ENCODE measurements at places on chromosomes 16 and 17. TPM values are rescaled to one million over a fixed set of nuclear protein-coding genes. Genes with fewer than 3 reads are reported as not detected.

- no peaks in the 10 kb centered on the region for H3K4me1 ChIP-seq
- no peak for DNase-seq
- peaks cover 63% of the 10 kb centered on the region for H3K27me3 ChIP-seq
- no peak overlapping the region for H3K4me3 ChIP-seq
These were observed 11.0 kb downstream of the CALB2 start for GRCh38 chr16:71369494-71369893.

DNA sequence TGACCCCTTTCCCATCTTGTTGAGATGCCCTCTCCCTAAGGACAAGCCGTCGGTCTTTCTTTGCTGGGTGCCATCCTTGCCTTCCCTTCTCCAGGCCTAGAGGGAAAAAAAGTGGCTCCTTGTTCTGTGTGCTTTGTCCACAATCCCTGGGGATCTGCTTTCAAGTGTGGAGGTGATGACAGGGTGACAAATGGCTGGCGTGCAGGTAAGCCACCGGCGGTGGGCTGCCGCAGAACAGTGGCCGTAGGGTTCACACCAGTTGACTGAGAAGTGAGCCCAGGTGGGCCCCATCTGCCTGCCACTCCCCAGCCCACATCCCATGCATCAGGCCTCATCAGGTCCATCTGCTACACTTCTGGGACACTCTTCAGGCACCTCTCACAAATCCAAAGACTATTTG lies 11.4 kb upstream of the CALB2 start:
- no peaks in the 10 kb centered on the region for H3K36me3 ChIP-seq
- no peaks in the 10 kb centered on the region for H3K4me1 ChIP-seq
- H3K27ac ChIP-seq = no peak overlapping the region
- H3K27me3 ChIP-seq = peaks cover 33% of the 10 kb centered on the region
- no peak for DNase-seq
- H3K4me3 ChIP-seq = no peak overlapping the region

GRCh38 chr16:76222087-76222486 lies 55.1 kb upstream of the CNTNAP4 start:
- no peaks in the 10 kb centered on the region for H3K4me1 ChIP-seq
- no peaks in the 10 kb centered on the region for H3K36me3 ChIP-seq
- no peaks in the 10 kb centered on the region for H3K27me3 ChIP-seq
- no peak overlapping the region for H3K4me3 ChIP-seq
- H3K27ac ChIP-seq = no peak overlapping the region

- H3K27me3 ChIP-seq = peaks cover 3% of the 10 kb centered on the region
- H3K27ac ChIP-seq = no peak overlapping the region
- no peaks in the 10 kb centered on the region for H3K36me3 ChIP-seq
These were observed 12.2 kb downstream of the ASGR2 start for GRCh38 chr17:7102421-7102820.

- peak; percentile 93 for DNase-seq
- peak overlapping the region; percentile 13 for H3K27ac ChIP-seq
- no peaks in the 10 kb centered on the region for H3K27me3 ChIP-seq
- H3K36me3 ChIP-seq = peaks cover 11% of the 10 kb centered on the region
These were observed 10.2 kb upstream of the CENPT start for GRCh38 chr16:67857547-67858233.

- no peak overlapping the region for H3K4me3 ChIP-seq
- no peaks in the 10 kb centered on the region for H3K36me3 ChIP-seq
- peaks cover 14% of the 10 kb centered on the region for H3K4me1 ChIP-seq
- no peaks in the 10 kb centered on the region for H3K27me3 ChIP-seq
- H3K27ac ChIP-seq = peak overlapping the region; percentile 86
- peak; percentile 31 for DNase-seq
These were observed 2.0 kb upstream of the TMEM238L start for GRCh38 chr17:10805911-10806310.

- no peaks in the 10 kb centered on the region for H3K27me3 ChIP-seq
- H3K4me1 ChIP-seq = no peaks in the 10 kb centered on the region
- no peak for DNase-seq
- no peaks in the 10 kb centered on the region for H3K36me3 ChIP-seq
- no peak overlapping the region for H3K4me3 ChIP-seq
These were observed 200.6 kb downstream of the GSG1L start for GRCh38 chr16:27862953-27863352.

GRCh38 chr16:4733747-4734062 lies 366 bp downstream of the ANKS3 start:
- peak overlapping the region; percentile 88 for H3K27ac ChIP-seq
- H3K4me1 ChIP-seq = peaks cover 23% of the 10 kb centered on the region
- DNase-seq = no peak
- H3K27me3 ChIP-seq = no peaks in the 10 kb centered on the region
- H3K36me3 ChIP-seq = peaks cover 5% of the 10 kb centered on the region

GRCh38 chr17:61786088-61786487 lies 77.2 kb downstream of the BRIP1 start:
- DNase-seq = no peak
- no peak overlapping the region for H3K4me3 ChIP-seq
- H3K27me3 ChIP-seq = no peaks in the 10 kb centered on the region

GRCh38 chr16:65644821-65645220 lies 523.0 kb upstream of the CDH11 start:
- no peaks in the 10 kb centered on the region for H3K27me3 ChIP-seq
- H3K4me3 ChIP-seq = no peak overlapping the region
- no peak overlapping the region for H3K27ac ChIP-seq
- no peaks in the 10 kb centered on the region for H3K36me3 ChIP-seq
- DNase-seq = no peak
- no peaks in the 10 kb centered on the region for H3K4me1 ChIP-seq

GRCh38 chr17:15256689-15257088 lies 8.4 kb downstream of the PMP22 start:
- peaks cover 94% of the 10 kb centered on the region for H3K4me1 ChIP-seq
- no peak for DNase-seq
- peak overlapping the region; percentile 99 for H3K27ac ChIP-seq
- H3K27me3 ChIP-seq = peaks cover 11% of the 10 kb centered on the region

DNA sequence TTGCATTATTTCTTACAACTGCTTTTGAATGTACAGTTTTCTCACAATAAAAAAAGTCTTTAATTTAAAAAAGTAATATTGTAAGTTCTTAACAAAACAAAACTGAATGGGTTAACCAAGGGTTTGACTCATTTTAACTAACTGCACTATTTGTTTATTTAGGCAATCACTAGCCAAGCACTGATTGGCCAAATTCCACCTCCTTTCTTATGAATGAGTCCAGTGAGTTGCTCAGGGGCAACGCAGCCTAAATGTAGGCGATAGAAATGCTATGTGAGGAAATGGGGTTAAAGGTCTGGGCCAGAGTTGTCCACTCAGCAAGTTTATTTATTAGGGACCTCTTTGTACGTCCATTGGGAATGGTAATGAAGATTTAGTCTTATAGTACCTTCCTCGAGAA lies 89.6 kb upstream of the MAF start:
- H3K27ac ChIP-seq = no peak overlapping the region
- no peak overlapping the region for H3K4me3 ChIP-seq
- no peaks in the 10 kb centered on the region for H3K36me3 ChIP-seq
- no peaks in the 10 kb centered on the region for H3K27me3 ChIP-seq

GRCh38 chr16:83727018-83727417 lies 80.8 kb upstream of the HSBP1 start:
- no peak overlapping the region for H3K4me3 ChIP-seq
- H3K27ac ChIP-seq = no peak overlapping the region
- DNase-seq = no peak
- H3K4me1 ChIP-seq = no peaks in the 10 kb centered on the region
- no peaks in the 10 kb centered on the region for H3K27me3 ChIP-seq

- no peaks in the 10 kb centered on the region for H3K27me3 ChIP-seq
- peaks cover 36% of the 10 kb centered on the region for H3K36me3 ChIP-seq
- no peak overlapping the region for H3K4me3 ChIP-seq
These were observed 36.8 kb upstream of the BCAR1 start for GRCh38 chr16:75288181-75288580.

DNA sequence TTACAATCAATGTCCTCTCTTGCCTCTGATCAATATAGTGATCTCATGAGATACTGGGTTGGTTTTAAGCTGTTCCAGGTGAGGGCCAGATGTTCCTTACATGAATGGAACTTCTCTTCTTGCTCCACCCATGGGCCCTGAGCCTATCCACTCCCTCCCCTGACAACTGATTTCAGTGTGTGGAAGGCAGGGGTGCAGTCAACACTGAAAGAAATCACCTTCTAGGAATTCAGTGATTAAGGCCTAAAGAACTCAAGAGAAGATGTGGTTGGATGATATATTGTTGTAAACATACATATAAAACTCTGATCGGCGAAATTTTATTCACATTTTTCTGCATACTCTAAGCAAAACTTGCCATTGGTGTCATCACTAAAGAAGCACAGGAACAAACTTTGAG lies 6.7 kb upstream of the GOSR2 start:
- DNase-seq = no peak
- peaks cover 7% of the 10 kb centered on the region for H3K27me3 ChIP-seq
- no peaks in the 10 kb centered on the region for H3K4me1 ChIP-seq
- H3K4me3 ChIP-seq = no peak overlapping the region

GRCh38 chr16:18050777-18051176 lies 285.8 kb downstream of the NPIPA8 start:
- no peaks in the 10 kb centered on the region for H3K4me1 ChIP-seq
- no peaks in the 10 kb centered on the region for H3K36me3 ChIP-seq
- no peak overlapping the region for H3K4me3 ChIP-seq
- DNase-seq = no peak
- H3K27me3 ChIP-seq = peaks cover 7% of the 10 kb centered on the region

DNA sequence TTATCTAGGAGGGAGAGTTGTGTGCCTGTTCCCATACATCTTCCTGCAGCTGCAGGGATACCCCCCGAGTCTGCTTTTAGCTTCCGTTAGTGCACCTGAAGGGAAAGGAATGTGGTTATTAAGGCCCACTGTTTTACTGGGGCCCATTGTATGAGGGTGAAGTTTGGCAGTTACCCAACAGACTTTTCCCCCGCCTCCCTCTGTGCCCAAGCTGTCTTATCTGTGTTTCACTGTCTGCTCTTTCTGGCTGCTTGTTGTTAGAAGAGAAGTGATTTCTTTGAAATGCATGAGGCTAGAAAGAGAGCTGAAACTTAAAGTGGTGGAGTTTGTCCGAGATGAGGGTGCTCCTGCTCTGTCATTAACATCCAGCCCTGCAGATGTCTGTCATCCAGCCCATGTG lies 7.4 kb upstream of the OR1A2 start:
- H3K4me1 ChIP-seq = no peaks in the 10 kb centered on the region
- no peak overlapping the region for H3K4me3 ChIP-seq
- H3K36me3 ChIP-seq = no peaks in the 10 kb centered on the region
- no peak overlapping the region for H3K27ac ChIP-seq
- peaks cover 13% of the 10 kb centered on the region for H3K27me3 ChIP-seq
- no peak for DNase-seq

- H3K4me1 ChIP-seq = no peaks in the 10 kb centered on the region
- peaks cover 27% of the 10 kb centered on the region for H3K36me3 ChIP-seq
- no peaks in the 10 kb centered on the region for H3K27me3 ChIP-seq
These were observed 18.2 kb downstream of the CLUAP1 start for GRCh38 chr16:3518986-3519348.

DNA sequence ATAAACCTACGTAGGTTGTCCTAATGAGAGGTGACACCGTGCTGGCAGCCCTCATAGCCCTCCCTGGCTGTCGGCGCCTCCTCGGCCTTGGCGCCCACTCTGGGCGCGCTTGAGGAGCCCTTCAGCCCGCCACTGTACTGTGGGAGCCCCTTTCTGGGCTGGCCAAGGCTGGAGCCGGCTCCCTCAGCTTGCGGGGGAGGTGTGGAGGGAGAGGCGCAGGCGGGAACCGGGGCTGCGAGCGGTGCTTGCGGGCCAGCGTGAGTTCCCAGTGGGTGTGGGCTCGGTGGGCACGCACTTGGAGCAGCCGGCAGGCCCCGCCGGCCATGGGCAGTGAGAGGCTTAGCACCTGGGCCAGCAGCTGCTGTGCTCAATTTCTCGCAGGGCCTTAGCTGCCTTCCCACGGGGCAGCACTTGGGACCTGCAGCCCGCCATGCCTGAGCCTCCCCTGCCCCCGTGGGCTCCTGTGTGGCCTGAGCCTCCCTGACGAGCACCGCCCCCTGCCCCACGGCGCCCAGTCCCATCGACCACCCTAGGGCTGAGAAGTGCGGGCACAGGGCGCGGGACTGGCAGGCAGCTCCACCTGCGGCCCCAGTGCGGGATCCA lies 40.1 kb upstream of the AMZ2 start:
- peaks cover 32% of the 10 kb centered on the region for H3K4me1 ChIP-seq
- no peak overlapping the region for H3K4me3 ChIP-seq
- peak overlapping the region; percentile 34 for H3K27ac ChIP-seq
- no peak for DNase-seq
- H3K36me3 ChIP-seq = peaks cover 10% of the 10 kb centered on the region

DNA sequence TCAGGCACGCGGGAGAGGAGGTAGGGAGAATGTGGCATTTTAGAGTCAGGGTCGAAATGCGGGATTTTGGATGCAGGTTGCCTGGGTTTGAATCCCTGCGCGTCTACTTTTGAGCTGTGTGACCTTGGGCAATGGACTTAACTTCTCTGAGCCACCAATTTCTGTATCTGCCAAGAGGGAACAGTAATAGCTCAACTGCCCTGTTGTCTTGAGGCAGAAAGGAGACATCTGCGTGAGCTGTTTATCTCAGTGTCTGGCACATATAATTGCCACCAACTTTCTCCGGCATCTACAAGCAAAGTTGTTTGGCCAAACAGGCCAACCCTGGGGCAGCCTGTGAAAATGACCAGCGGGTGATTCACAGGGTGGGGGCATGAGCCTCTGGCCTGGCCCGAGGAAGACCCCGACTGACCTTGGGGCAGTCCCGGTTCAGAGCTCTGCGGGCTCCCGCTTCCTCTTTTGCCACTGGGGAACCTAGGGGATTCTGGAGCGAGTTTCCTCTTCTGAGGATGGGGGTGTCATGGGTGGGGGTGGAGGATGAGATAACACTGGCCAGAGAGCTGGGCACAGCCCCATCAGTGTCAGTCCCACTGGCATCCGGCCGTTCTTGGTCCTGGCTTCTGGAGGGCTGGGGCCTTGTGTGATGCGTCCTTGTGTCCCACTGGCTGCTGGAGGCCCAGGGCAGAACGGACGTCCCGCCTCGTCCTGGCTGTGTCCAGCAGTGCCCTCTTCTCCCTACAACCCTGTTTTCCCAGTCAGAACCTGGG lies 1.3 kb downstream of the SNN start:
- no peak for DNase-seq
- peak overlapping the region; percentile 91 for H3K4me3 ChIP-seq
- peaks cover 62% of the 10 kb centered on the region for H3K4me1 ChIP-seq
- no peaks in the 10 kb centered on the region for H3K27me3 ChIP-seq
- H3K36me3 ChIP-seq = no peaks in the 10 kb centered on the region
- peak overlapping the region; percentile 82 for H3K27ac ChIP-seq

The IRX5 gene
- not detected for total RNA-seq

The LRRC37A2 gene
- 1.4 TPM for total RNA-seq

The CDRT15 gene
- not detected for total RNA-seq

The GFAP gene
- 9.7 TPM for total RNA-seq

The KIF2B gene
- total RNA-seq = not detected

The SRRM2 gene
- total RNA-seq = 929 TPM

The FBXW10B gene
- not detected for total RNA-seq

The GRB7 gene
- 2.3 TPM for total RNA-seq

The DNAH2 gene
- total RNA-seq = 0.18 TPM

The ZPBP2 gene
- not detected for total RNA-seq

The CNGB1 gene
- 0.73 TPM for total RNA-seq

The APOH gene
- total RNA-seq = not detected

The PCTP gene
- 69.2 TPM for total RNA-seq

The ACADVL gene
- total RNA-seq = 683 TPM
